IMR-90 (cell line): ENCODE measurements at places on chromosomes 11 and 22.

- DNase-seq, result no peak
These were observed 21.2 kb upstream of the OR10W1 start for GRCh38 chr11:58289266-58289665.

- DNase-seq, result no peak
These were observed 909 bp upstream of the ZNRD2 start for GRCh38 chr11:65569164-65569972.

GRCh38 chr22:22368516-22368915 is 123.9 kb downstream of the VPREB1 start:
- no peak for DNase-seq

GRCh38 chr11:12767027-12767426 is 92.8 kb downstream of the TEAD1 start:
- no peak for DNase-seq

DNA sequence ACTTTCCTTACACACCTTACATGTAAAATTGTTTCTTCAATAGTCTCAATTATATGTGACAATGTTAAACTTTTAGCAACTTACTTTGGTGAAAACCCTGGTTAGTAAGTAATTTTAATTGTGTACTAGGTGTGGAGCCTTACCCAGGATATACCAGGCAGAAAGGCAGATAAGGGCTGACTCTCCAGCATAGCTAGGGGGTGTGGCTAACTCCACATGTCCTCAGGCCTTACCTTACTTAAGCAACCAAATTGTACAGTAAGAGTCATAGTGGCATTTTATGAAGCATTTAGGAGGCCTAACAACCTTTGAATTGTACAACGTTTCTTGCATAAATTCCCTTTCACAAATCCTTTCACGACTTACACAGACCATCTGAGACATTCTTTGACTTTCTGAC is 118.2 kb upstream of the OR9Q1 start:
- no peak for DNase-seq

- DNase-seq, result no peak
These were observed 19.1 kb downstream of the RIC3 start for GRCh38 chr11:8149726-8150125.

- DNase-seq, result peak; percentile 25
These were observed 174.5 kb upstream of the NTM start for GRCh38 chr11:131195661-131196517.

- no peak for DNase-seq
These were observed 22.4 kb downstream of the PANX1 start for GRCh38 chr11:94150704-94151685.

- no peak for DNase-seq
These were observed 2.6 kb upstream of the RHOG start for GRCh38 chr11:3843326-3843725.

- no peak for DNase-seq
These were observed 5.3 kb upstream of the GNAZ start for GRCh38 chr22:23065069-23065451.

GRCh38 chr22:37335806-37336199 is 53.5 kb downstream of the CYTH4 start:
- DNase-seq, result no peak

- no peak for DNase-seq
These were observed 15.7 kb upstream of the AIFM3 start for GRCh38 chr22:20951151-20951931.

DNA sequence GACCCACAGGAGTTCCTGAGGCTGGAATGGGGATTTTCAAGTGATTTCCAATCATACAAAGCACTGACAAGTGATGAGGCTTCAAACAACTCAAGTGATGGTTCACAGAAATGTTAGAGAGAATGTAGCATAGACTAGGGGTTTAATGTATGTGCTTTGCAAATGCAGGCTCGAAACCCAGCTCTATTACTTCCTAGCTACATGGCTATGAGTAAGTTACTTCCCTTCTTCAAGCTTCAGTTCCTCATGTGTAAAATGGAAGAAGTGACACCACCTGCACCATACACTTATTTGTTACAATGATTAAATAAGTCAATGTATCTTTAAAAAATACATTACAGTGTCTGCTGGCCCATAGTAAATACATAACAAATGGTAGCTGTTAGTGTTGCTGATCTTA is 139.8 kb downstream of the CCDC81 start:
- no peak for DNase-seq

- peak; percentile 80 for DNase-seq
These were observed 232.6 kb downstream of the CASP12 start for GRCh38 chr11:104665641-104666040.

DNA sequence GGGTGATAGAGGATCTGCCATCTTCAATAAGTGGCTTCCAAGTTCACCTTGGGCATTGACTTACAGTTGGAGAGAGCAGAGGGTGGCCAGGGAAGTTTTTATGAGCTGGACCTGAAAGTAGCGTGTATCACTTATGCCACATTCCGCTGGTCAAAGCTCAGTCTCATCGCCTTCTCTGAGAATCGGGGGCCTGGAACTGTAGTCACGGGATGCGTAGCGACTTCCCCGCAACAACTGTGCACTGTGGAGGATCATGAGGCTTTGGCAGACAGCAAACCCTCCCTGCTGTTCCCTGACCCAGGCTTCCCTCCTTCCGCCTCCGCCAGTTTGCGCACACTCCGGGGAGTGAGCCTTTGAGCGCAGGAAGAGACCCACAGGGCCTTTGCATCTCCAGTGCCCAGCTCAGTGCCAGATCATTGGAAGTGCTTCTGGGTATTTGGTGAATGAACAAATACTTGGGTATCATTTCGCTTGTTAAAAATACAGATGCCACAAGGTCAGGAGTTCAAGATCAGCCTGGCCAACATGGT is 95.5 kb downstream of the CEP164 start:
- no peak for DNase-seq

DNA sequence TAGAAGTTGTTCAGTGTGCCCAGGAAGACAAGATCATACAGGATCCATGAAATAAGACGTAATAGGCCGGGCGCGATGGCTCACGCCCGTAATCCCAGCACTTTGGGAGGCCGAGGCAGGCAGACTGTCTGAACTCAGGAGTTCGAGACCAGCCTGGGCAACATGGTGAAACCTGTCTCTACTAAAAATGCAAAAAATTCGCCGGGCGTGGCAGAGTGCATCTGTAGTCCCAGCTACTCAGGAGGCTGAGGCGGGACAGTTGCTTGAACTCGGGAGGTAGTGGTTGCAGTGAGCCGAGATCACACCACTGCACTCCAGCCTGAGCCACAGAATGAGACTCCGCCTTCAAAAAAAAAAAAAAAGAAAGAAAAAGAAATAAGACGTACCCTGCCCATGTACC is 56.7 kb downstream of the APOL3 start:
- DNase-seq, result no peak

DNA sequence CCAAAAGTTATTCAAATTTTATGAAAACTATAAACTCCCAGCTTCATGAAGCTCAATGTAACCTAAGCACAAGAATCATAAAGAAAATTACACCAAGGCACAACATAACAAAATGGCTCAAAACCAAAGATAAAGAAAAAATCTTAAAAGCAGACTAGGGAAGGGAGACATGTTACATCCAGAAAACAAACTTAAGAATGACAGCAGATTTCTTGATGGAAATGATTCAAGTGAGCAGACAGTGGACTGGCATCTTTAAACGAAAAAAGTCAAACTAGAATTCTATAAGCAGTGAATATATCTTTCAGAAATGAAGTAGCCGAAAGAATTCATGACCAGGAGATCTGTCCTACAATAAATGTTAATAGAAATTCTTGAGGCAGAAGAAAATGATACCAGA is 75.6 kb downstream of the SHANK2 start:
- peak; percentile 10 for DNase-seq

DNA sequence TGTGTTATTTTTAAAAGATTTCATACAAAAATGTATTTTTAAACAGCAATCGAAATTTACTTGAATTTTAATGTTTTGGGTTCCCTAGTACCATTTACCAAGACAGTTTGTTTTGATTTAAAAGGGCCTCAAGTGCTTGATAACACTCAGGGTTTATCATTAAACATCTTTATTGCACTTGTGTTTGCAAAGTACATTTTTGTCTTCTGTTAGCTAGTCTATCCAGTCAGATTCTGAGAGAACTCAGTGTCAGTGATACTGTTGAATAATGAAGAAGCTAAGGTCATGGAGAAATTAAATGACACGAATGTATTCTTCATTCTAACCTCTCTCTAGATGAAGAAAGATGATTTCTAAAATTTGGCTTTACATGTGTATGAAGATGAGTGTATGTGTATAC is 12.7 kb upstream of the SESN3 start:
- no peak for DNase-seq

- DNase-seq, result no peak
These were observed 93.6 kb upstream of the CRYBB3 start for GRCh38 chr22:25105817-25106650.

- DNase-seq, result no peak
These were observed 598.6 kb downstream of the BUD13 start for GRCh38 chr11:116173941-116174911.

DNA sequence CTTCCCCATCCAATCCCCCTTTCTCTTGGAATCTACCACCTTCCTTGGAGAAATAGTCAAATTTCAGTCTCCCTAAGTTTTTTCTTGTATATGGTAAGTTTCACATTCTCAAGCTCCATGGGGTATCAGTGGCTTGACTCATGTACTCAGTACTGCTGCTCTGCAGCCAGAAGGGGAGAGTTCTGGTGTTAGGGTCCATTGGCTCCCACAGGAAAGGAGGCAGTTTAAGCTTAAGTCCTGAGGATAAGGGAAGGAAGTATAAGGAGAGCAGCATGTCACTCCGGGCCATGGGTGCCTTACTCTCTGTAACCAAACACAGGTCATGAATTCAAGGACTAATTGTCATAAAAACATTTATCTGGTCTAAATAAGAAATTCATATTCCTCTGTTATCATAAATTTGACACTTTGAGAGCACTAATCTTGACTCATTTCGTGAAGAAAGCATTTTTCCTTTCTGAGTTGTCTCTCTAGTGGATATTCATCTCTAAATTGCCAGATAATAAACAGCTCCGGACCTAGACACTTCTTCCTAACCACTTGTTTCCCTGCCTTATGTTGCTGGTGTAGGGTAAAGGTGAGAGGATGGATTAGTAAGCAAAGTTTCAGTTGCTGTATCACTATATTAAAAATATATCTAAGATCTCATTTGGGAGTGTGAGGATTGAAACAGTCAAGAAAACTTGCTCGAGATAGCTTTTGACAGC is 20.1 kb upstream of the SORL1 start:
- DNase-seq, result no peak

DNA sequence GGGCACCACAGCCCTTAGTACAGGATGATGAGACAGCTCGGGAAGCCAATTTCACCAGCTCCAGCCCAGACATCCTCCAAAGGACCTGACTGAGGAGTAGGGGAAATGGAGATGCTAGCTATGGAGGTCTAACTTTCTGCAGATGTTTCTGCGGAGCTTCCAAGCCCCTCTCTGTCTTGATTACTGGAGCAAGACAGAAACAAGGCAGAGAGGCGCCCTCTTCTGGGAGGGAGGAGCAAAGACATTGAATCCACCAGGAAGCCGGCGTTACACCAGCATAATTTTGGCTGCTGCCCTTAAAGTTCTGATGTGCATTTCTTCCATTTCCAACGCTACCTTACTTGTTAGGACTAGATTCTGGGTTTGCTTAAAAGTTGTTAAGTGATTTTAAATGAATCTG is 107.3 kb upstream of the HSD17B12 start:
- DNase-seq, result no peak

DNA sequence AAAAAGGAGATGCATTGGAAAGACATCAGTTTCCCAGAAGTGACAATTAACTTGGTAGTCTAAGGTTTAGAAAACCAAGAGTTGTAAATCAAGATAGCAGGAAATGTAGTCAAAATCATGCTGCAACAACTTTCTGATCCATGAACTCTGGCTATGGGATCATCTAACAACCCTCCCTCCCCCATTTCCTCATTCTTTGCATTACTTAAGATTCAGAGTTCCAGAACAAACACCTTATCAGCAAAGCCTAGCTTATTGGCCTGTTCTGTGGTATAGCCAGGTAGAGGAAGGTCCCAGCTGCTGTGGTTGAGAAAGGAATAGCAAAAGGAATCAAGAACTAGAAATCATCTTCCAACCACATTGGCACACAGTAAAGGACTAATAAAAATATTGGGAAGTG is 651.1 kb downstream of the METTL15 start:
- DNase-seq, result peak; percentile 59

GRCh38 chr11:134373591-134374052 is 38.4 kb downstream of the B3GAT1 start:
- no peak for DNase-seq

DNA sequence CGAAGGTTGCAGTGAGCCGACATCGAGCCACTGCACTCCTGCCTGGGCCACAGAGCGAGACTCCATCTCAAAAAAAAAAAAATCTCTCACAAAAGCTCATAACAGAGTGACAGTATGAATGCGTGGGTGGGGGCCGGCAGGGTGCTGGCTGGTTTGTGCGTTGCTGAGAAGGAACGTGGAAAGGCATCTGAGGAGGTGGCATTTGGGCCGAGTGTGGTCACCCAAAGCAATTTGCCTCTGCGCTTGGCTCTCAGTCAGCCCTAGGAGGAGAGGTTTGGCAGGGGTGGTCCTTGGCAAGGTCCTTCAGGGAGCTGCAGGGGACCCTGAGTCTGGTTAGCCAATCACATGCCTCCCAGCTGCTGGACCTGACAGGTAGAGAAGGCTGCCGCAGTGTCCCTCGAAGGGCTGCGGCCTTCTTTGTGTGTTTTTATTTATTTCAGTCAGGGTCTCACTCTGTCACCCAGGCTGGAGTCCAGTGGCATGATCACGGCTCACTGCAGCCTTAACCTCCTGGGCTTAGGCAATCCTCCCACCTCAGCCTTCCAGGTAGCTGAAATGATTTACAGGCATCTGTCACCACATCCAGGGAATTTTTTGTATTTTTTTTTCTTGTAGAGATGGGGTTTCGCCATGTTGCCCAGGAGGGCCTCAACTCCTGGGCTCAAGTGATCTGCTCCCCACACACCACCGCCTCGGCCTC is 23.5 kb upstream of the OSBPL5 start:
- DNase-seq, result no peak

DNA sequence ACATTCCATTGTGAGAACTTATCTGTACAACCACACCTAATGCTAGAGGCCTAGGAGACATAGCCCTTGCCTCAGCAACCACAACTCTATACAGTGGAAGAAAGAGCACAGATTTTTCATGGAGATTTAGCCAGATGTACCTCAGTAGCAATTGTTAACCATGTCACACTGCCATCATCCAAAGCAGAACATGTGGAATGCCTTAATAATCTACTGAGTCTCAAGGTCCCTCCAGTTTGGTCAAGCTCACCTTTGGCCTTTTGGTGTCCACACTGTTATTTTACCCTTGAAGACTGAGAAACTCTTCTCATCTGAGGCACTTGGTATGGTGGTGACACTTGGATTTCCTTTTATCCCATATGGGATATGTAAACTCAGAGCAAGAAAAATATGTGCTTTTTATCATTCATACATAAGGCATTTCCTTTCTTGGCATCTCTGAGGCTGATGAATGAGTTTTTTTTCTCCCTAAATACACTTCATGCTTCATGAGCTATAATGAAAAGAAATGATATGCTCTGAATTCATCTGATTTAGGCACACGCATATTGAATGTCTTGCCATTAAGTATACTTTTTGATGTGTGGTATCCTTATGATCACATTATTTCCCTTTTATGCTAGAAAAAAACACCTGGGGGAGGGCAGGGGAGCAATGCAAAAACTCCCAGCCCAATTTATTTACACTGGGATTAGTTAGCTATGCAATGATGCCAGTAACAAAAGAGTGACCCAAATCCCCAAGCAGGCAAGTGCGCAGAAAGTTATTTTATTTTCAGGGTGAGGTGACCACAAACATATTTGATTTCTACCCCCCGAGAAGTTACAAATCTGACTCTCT is 63.3 kb upstream of the ME3 start:
- DNase-seq, result peak; percentile 82

- peak; percentile 74 for DNase-seq
These were observed 4.8 kb downstream of the SDF2L1 start for GRCh38 chr22:21646608-21647590.

GRCh38 chr22:28999510-28999909 is 62.1 kb downstream of the C22orf31 start:
- DNase-seq, result no peak
